Osteoblast (primary cell): ENCODE measurements at places on chromosomes 4 and X. TPM values are rescaled to one million over a fixed set of nuclear protein-coding genes. Genes with fewer than 3 reads are reported as not detected.
A peak's percentile ranks its signal among the peaks of the same experiment; 100 is the strongest.

GRCh38 chrX:16511796-16512776, 137.9 kb upstream of the S100G start:
- DNase-seq = no peak

DNA sequence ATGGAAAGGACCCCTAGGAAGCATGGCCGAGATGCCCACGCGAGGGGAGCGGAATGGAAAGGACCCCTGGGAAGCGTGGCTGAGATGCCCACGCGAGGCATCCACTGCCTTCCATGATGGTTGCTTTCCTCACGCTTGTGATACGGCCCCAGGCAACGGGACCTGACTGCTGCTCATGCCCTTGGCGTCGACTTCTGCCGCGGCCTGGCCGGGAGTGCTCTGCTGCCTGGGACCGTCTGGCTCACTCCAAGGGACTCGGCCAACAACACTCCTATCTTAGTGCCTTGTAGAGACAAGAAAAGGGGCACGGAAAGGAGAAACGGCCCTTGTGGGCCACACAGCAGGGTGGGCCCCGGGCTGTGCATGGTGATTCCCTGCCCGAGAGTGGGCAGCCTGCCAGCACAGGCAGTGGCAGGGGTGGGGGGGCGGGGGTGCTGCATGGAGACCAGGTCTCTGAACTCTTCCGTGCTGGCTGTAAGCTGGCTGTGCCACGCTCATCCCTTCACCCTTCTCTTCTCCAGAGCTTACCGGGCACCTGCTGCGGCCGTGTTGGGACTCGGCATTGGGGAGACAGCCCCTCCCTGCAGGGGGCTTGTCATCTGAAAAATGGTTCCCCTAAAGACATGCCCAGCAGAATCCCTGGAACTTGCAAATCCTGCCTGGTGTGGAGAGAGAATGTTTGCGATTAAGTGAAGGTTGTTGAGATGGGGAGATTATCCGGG, 38.6 kb upstream of the HMX1 start:
- peak; percentile 84 for DNase-seq

The LRP2BP gene
- total RNA-seq = 1.4 and 1.5 TPM in 2 replicates

- DNase-seq = no peak
Measured at GRCh38 chrX:5823903-5824302, 404.8 kb downstream of the NLGN4X start.

DNA sequence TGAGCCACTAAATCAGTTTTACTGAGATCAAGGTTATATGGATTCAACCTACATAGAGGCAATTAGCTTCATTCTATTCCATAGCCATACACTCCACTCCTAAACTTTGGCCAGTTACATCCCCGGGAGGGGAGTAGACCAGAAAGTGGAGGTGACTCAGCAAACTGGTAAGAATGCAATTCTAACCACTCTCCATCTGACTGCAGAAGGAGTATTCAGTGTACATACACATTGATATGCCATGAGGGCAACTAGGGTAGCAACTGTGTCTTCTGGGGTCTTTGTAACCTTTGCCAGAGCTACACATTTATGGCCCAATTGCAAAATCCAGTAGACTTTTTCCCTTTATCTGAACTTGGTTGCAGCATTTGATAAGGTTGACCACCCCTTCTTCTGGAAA, 7.6 kb downstream of the SLC25A43 start:
- peak; percentile 77 for DNase-seq

The SORCS2 gene
- 9.0 and 11.5 TPM in 2 replicates for total RNA-seq

- no peak for DNase-seq
Measured at GRCh38 chr4:25440478-25441030, 63.5 kb downstream of the ANAPC4 start.

GRCh38 chrX:102899940-102900916, 36.8 kb upstream of the RAB40AL start:
- peak; percentile 63 for DNase-seq

DNA sequence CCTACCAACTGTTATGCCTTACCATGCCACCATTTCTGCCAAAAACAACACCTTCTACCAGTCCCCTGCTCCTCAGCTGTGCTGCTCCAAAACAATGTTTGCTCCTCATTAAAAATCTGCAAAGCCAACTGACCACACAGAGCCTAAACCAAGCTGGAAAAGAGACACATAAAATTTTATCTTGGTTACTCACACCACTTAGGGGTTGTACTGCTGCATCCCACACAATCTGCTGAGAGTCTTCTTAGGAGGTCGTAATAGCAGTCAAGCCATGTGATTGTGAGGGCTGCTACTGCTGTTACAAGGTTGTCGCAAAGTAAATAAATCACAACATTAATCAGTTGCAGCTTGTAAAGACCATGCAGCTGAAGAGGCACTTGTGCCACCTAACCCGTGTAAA, 607.4 kb upstream of the FAM241A start:
- no peak for DNase-seq
